ENCODE measurements at places on chromosomes 4 and X. TPM values are rescaled to one million over a fixed set of nuclear protein-coding genes. Genes with fewer than 3 reads are reported as not detected.

Gene TRIM60
- not detected for total RNA-seq

Gene ARSJ
- total RNA-seq: 0.85 TPM

Gene SPARCL1
- total RNA-seq: 0.11 TPM

Gene MEPE
- not detected for total RNA-seq

Gene SYP
- 0.45 TPM for total RNA-seq

Gene VGLL1
- not detected for total RNA-seq

Gene ARHGAP6
- total RNA-seq: 45.0 TPM

Gene MAP9
- 20.8 TPM for total RNA-seq

Gene TMEM31
- not detected for total RNA-seq

Gene HSFX1
- 5.2 TPM for total RNA-seq
